ENCODE measurements at places on chromosomes 2 and 18. TPM values are rescaled to one million over a fixed set of nuclear protein-coding genes. Genes with fewer than 3 reads are reported as not detected.

DNA sequence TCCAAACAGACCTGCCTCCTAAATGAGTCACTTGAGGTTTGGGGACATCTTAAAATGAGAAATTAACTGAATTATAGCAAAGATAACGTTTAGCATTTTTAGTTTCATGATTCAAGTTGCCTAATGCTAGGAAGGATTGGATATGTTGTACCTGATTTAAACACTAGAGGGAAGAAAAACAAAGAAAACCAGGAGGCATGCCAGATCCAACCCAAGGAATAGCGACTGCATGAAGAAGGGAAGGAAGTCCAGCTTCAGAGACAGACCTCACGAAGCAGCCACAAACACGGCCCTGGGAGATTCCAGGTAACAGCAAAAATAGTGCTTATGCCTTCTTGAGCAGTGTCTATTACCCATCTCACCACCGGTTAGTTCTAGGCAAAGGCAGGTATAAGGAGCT is 499.9 kb upstream of the SPHKAP start:
- DNase-seq, result no peak
- H3K27me3 ChIP-seq, result no peaks in the 10 kb centered on the region
- H3K27ac ChIP-seq, result no peak overlapping the region
- H3K4me1 ChIP-seq, result no peaks in the 10 kb centered on the region
- H3K36me3 ChIP-seq, result no peaks in the 10 kb centered on the region

GRCh38 chr18:75377926-75378325 is 49.6 kb downstream of the SMIM21 start:
- H3K36me3 ChIP-seq, result no peaks in the 10 kb centered on the region
- no peak overlapping the region for H3K27ac ChIP-seq
- no peaks in the 10 kb centered on the region for H3K4me1 ChIP-seq
- H3K27me3 ChIP-seq, result peaks cover 7% of the 10 kb centered on the region
- no peak overlapping the region for H3K4me3 ChIP-seq

GRCh38 chr2:177396703-177397460 is 4.3 kb downstream of the AGPS start:
- peaks cover 7% of the 10 kb centered on the region for H3K36me3 ChIP-seq
- no peak overlapping the region for H3K27ac ChIP-seq
- no peak overlapping the region for H3K4me3 ChIP-seq

DNA sequence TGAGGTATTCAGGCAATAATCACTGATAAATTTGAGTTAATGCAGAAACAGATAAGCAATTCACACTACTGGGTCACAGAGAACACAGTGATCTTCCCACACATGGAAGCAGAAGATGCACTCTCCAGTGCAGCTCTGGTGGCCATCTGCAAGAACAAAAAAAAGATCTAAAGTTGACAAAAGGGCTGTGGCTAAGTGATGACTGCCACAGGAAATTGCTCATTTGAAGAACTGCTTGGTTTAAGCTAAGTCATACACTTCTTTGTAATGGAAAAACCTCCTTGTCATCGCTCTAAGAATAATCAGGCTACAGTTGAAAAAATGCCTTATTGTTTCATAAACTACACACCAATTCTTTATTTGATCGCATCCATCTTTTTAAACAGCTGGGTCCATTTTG is 115.1 kb downstream of the DTNB start:
- no peaks in the 10 kb centered on the region for H3K27me3 ChIP-seq
- peak overlapping the region; percentile 80 for H3K27ac ChIP-seq
- DNase-seq, result peak; percentile 63
- peaks cover 57% of the 10 kb centered on the region for H3K4me1 ChIP-seq

DNA sequence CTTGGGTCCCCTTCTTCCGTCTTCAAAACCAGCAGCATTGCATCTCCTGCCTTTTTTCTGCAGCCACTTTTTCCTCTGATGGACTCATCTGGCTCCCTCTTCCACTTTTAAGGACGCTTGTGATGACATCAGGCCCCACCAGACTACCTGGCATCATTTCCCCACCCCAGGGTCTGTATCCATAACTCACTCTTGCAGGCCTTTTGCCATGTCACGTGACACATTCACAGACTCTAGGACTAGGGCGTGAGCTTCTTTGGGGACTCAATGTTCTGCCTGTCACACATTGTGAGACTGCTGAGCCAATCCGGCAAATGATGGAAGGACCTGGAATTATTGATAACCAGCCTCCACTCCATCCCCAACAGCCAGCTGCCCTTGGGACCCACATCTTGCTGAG is 23.6 kb downstream of the NPPC start:
- DNase-seq, result no peak
- peaks cover 3% of the 10 kb centered on the region for H3K27me3 ChIP-seq
- no peaks in the 10 kb centered on the region for H3K36me3 ChIP-seq
- no peak overlapping the region for H3K4me3 ChIP-seq

- no peaks in the 10 kb centered on the region for H3K27me3 ChIP-seq
- no peaks in the 10 kb centered on the region for H3K36me3 ChIP-seq
- no peak overlapping the region for H3K4me3 ChIP-seq
Observed at GRCh38 chr2:1306014-1306686, 107.1 kb upstream of the TPO start.

The UPP2 gene
- total RNA-seq, result not detected

The EVX2 gene
- total RNA-seq, result not detected

Data from activated CD4-positive, alpha-beta memory T cell treated with anti-CD3 and anti-CD28 coated beads for 36 hours (primary cell).